ENCODE measurements at places on chromosomes 4 and X. TPM values are rescaled to one million over a fixed set of nuclear protein-coding genes. Genes with fewer than 3 reads are reported as not detected.

DNA sequence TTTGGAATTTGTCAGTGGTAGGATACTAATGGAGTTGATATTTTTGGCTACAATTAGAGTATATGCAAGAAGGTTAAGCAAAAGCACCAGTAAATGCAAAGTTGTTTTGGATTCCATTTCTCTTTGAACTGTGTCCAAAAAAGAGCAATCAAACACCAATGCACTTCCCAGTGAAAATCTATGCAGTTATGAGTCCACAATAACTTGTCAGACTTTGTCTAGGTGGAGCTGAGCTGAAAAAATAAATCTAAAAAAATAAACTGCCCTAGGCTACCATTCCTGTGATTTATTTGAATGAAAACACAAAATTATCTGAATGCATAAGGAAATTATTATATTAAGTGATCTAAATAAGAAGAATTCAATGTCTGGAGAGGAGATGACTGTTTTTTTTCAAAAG lies 37.0 kb upstream of the AREG start:
- DNase-seq = no peak

GRCh38 chr4:8301851-8302730 lies 32.5 kb downstream of the HTRA3 start:
- DNase-seq = no peak

- no peak for DNase-seq
Observed at GRCh38 chr4:3346146-3346545, 53.3 kb downstream of the RGS12 start.

DNA sequence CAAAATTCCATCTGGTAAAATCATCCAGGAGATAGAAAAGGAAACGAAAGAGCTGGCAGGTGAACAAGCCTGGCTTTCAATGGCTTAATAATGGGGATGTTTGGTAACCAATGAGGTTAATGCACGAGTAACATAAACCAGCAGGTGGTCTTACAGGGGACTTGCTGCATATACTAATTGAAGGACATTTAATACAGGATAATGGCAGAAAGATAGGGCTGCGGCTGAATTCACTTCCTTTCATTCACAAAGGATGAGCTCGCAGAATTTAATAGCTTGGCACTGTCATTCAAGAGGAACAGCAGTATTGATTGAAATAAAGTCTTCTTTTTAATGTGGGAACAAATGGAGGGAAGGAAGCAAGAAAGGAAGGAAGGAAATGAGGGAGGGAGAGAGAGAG lies 156.3 kb upstream of the RAI2 start:
- DNase-seq = no peak

DNA sequence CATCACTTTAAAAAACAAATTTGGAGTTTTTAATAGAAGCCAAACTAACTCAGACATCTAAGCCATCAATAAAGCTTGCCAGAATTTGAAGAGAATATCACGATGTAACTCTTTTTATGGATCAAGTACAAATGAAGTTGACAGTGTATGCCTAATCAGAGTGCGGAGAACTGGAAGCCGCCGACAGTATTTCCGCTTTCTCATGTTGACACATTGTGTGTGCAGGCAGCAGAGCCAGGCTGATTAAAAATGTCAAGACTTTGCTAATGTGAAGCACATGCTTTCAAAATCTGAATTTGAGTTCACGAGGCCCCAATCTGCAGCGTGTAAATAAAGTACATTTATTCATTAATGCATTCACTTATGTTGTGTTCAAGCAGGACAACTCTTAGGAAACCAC lies 161.2 kb downstream of the TENM3 start:
- no peak for DNase-seq

- DNase-seq = no peak
Observed at GRCh38 chr4:158513256-158513655, 8.4 kb upstream of the RXFP1 start.

- no peak for DNase-seq
Observed at GRCh38 chr4:152939621-152940020, 3.5 kb downstream of the FHDC1 start.

GRCh38 chr4:118326585-118326984 lies 26.2 kb downstream of the PRSS12 start:
- DNase-seq = no peak

DNA sequence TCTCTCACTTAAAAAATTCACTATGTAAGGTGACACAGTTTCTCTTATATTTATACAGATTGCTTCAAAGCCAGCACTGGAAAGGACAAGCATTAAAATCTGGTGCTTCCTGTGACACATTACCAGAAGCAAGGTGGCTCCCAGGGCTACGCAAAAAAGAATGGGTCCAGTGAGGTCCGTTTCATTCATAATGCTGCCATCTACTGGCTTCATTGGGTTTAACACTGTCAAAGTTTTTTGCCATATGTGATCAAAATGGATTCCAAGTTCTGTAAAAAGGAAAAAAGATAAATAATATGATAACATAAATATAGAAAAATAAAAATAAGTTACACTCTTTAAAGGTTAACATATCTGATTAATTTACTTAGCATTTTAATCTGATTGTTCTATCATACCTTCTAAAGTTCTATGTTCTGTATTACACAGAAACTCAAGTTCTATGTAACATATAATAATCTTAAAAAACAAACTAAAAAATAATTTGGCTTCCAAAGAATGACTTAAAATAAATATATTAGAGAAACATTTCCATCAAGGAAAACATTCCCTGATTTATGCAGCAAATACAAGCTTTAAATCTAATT lies 22.1 kb downstream of the YIPF7 start:
- peak; percentile 17 for DNase-seq

- DNase-seq = no peak
Observed at GRCh38 chrX:131693359-131693758, 149.5 kb downstream of the OR13H1 start.

GRCh38 chr4:184899261-184900134 lies 73.7 kb upstream of the ACSL1 start:
- no peak for DNase-seq

GRCh38 chr4:110472583-110473329 lies 3.2 kb upstream of the ENPEP start:
- DNase-seq = no peak

- DNase-seq = no peak
Observed at GRCh38 chr4:153366486-153366885, 22.0 kb downstream of the MND1 start.

- DNase-seq = no peak
Observed at GRCh38 chrX:17633546-17633945, 103.7 kb upstream of the SCML1 start.

DNA sequence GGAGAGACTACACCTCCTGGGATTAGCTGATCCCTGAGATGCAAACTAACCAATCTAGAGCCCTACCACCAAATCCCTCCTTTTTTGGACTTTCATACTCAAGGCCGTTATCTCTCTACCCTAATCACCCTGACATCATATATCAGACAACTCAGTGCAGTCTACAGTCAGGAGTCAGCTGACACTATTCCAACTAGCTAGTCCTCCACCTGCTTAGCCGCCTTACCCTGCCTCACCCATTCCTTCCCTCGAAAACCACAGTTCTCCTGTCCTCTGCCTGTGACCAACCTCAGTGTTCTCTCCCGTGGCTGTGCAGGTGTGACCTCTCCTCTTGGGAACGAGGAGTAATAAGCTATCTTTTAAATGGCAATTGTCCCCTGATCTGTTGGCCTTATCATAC lies 1.8 kb upstream of the PPEF2 start:
- DNase-seq = no peak

- peak; percentile 10 for DNase-seq
Observed at GRCh38 chrX:115561605-115562479, 868 bp downstream of the PLS3 start.

DNA sequence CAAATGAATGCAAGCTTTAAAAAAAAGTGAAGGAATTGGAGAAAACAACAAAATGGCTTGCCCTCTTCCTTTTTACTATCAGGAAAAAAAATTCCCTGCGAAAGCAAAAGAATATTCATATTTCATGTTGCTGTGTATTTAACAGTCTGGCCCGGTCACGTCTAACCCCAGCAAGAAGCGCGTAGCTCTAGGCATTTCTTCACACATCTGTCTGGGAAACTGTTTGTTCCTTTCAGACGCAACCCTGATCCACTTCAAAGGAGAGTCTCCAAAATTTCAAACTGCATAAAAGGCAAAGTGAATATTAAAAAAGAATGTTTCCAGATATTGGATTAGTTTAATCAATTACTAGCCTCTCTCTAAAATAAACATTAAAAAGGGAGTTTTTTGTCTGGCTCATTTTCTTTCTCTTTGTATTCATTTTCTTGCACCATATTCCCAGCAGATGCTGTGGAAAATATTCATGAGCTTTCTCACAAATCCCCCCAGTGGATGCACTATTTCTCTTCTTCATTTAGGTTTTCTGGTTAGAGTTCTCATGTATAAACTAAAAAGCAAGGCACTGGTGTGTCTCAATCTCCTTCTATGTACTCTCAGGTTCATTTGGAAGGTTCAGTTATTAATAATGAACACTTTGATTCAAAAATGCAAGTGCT lies 145.3 kb downstream of the MID1 start:
- no peak for DNase-seq

DNA sequence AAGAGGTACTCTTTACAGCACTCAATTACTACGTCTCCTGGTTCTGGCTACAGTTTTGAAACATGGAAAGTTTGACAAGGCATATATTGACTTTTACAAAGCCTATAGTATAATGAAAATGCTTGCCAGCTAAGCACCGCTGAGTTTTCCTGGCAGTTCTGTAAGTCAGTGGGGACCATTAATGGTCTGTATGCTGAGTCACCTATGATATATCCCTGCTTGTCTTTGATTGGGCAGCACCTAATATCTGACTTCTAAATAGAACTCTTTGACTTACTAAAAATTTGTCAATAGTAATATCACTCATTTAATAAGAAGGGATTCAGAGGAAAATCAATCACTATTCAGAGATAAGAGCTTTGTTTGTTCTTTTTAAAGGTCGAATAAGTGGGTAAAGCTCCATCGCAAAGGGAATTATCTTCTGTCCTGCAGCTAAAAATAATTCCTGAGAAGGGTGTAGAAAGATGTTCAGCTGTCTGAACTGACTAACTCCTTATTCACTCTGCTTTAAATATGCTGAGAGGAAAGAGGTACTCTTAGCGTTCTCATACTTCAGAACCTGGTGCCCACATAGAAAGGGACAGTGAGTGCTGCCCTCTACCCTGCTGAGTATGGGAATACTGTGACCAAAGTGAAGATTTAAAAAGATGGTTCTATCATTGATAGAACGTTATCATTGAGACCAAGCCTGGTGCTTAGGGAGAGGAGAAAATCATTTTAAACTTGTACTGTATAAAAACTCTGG lies 959 bp downstream of the SMPX start:
- DNase-seq = no peak

DNA sequence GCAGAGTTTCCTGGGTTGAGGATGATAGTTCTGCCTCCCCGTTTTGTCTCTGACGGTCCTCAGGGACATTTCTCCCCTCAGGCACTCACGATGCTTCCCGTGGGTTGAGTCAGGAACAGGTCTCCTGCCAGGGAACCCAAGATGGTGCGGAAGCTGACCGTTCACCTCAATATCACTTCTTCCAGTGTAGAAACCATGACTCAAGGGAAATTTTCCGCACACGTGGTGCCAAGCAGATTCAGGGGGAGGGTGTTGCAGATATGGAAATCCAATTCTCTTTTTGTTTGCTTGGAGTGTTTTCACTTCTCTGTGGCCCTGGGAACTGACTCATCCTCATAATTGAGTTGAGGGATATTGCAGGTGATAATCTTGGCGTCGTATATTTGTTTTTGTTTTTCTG lies 46.7 kb downstream of the CXorf49B start:
- DNase-seq = no peak

DNA sequence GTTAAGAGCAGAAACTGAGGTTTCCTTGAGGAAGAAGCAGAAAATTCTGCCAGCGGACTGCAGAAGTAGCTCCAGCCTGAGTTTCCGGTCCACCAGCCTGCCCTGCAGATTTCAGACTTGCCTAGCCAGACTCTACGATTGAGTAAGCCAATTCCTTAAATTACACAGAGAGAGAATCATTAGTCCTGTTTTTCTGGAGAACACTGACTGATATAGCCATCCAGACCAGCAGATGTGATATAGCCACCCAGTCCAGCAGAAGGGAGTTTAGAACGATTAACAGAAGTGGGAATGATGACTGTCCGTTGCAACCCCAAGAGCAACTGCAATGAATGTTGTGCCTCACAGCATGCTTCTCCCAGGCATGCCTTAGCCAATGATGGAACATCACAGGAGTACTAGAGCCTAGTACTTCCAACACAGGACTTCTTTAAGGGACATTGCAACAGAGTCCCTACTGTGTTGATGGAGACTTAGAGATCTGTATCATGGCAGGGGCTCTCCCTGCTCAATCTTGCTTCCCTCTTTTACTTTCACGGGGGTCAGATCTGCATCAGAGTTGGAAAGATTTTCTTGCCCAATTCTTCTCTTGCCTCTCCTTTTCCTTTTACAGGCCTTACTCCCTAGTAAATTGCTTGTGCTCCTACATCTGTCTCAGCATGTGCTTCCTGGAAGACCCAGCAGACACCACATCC lies 264.6 kb upstream of the CLNK start:
- DNase-seq = no peak

DNA sequence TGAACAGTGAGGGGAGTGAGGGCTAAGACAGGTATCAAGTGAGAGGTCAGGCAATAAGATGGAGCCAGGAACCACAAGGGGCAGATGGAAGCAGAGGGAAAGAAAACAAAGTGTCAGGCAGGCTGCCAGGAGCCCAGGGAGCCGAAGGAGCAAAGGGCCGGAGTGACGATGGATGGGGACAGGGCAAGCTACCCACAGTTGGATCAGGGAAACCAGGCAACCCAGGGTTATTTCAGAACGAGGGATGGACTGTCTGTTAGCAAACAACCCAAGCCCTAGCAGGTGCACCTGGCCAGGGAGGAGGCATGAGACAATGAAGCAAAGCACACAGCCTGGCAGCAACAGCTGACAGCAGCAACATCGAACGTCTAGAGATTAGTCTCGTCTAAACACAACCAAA lies 39.2 kb downstream of the SEL1L3 start:
- no peak for DNase-seq

DNA sequence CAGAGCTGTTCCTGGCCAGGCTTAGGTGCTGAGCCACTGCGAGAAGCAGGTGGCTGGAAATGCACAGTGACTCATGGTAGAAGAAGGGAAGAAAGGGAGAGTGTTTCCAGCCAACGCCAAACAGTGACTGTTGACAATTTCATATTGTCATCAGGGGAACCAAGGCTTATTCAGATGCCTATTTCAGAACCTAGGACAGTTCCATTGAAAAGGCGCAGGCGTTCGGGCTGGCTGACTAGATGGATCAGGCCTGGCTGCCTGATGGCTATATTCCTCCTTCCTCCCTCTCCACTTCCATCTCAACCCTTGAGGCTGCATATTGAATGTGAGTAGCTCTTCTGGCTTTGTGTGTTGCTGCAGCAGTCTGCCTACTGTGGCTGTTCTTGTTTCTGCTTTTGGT lies 73.0 kb upstream of the FRMPD4 start:
- no peak for DNase-seq

The EDA gene
- 1.4 TPM for total RNA-seq

The AWAT2 gene
- total RNA-seq = not detected

The TSPAN7 gene
- total RNA-seq = 0.28 TPM

The NXF2B gene
- not detected for total RNA-seq

The NUP62CL gene
- total RNA-seq = 3.6 TPM

The PPEF2 gene
- total RNA-seq = not detected

The PRR32 gene
- total RNA-seq = not detected

The TMSB15B gene
- total RNA-seq = 7.3 TPM

The XAGE2 gene
- not detected for total RNA-seq

The ATOH1 gene
- total RNA-seq = not detected

The SLC9A7 gene
- 11.5 TPM for total RNA-seq

The ADGRG2 gene
- total RNA-seq = not detected

The POLN gene
- 0.92 TPM for total RNA-seq

The IQSEC2 gene
- total RNA-seq = 0.21 TPM

The SSX1 gene
- not detected for total RNA-seq

The H2BW2 gene
- not detected for total RNA-seq

The POU3F4 gene
- total RNA-seq = not detected

The ARHGEF9 gene
- 14.7 TPM for total RNA-seq

All from activated naive CD8-positive, alpha-beta T cell treated with anti-CD3 and anti-CD28 coated beads for 36 hours (primary cell).